ENCODE measurements at places on chromosomes 3 and 15.
A peak's percentile ranks its signal among the peaks of the same experiment; 100 is the strongest.

DNA sequence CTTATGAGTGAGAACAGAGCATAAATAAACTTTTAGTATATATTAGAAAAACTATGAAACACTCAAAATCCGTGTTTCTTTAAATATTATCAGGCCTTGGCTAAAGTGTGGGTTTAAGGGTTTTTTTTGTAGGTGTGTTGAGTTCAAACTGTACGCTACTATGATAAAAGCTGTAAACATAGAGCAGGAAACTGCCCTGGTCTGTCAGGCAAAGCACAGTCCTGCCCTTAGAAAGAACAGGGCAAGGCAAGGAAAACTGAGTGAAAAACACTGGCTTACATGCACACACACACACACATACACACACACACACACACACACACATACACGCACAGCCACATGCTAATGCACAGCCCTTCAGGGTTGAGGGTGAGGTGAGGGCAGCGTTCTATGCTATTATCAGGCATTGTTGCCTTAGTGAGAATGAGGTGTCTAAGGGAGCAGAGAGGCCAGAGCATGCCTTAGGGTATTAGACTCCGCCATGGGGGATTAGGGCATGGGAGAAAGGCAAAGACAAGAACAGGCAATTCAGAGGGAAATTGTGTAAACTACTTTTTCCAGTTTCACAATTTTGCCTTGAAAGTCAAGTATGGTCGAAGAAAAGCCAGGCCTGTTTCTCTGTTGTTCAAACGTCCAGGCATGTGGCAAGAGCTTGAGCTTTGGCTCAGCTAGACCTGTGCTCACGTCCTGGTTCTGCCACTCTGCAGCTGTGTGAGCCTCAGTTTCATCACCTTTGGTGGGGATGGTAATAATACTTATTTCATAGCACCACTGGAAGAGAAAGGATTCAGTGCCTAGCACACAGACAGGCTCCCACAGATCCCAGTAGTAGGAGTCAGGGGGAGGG lies 36.3 kb upstream of the TPM1 start:
- DNase-seq, result no peak

- peak; percentile 4 for DNase-seq
Measured at GRCh38 chr3:481680-482079, 285.1 kb downstream of the CHL1 start.

DNA sequence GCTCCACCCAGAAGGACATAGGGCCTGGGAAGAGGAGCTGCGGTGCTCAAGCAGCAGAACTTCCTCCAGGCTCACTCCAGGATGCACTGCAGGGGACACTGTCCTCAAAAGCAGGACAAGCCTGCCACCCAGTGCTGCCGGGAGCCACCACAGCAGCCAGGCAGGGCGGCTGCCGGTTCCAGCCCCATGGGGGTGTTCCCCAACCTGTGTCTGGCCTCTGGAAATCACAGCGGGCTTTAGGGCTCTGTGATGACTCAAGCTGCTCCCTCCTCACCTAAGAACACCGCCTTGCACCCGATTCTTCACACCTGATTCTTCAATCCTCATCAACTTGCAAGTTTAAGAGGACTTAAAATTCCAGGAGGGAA lies 71.9 kb upstream of the SLC6A11 start:
- DNase-seq, result no peak

- no peak for DNase-seq
Measured at GRCh38 chr3:38361496-38361895, 14.9 kb downstream of the XYLB start.

- no peak for DNase-seq
Measured at GRCh38 chr3:64240396-64240795, 15.1 kb upstream of the PRICKLE2 start.

DNA sequence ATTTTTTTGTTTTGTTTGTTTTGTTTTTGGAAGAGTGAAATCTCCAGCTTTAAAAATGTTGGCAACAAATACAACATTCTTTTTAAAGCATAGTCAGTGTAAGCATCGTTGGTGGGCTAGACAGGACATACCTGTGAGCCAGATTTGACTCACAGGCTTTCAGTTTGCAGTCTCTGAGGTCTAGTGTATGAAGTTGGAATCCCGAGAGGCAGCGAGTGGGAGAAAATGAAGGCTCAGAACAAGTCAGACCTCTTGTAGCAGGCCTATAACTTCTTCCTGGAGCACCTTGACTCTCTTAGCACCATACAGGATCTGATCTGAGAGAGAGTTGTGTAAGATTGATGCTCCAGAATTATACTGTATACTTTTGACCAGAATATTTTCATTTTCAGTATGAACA lies 60.2 kb downstream of the CNTN4 start:
- DNase-seq, result no peak

DNA sequence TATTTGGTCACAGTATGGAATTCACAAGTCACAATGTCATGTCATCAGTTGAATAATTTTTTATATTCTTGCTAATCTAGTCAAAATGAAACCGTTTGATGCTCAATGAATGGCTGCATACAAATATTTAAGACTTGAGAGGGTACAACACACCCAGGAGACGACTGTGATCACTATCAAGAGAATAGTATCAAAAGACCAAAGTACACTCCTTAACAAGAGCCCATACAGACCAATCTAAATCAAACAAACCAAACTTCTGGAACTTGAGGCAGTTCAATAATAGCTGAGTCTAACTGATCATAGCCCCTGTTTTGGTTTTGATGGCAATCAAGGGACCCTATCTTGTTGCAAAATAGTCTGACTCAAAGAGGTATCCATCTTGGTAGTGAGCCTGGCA lies 265.1 kb downstream of the THSD4 start:
- DNase-seq, result no peak

DNA sequence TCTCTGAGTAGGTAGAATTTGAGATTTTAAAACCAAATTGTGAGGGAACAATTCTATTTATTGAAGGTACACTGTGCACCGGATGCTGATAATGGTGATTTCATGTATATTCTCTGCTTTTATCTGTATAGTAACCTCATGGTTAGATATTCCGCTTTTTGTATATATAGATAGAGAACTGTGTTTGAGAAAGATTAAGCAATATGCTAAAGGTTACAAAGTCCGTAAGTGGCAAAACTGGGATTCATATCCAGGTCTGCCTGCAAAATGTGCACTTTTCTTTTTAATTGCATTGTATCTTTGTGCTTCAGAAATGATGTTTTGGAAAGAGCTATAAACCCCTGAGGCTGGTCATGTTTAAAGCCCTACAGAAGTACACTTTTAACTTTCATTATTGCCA lies 635.4 kb upstream of the NECTIN3 start:
- DNase-seq, result no peak

DNA sequence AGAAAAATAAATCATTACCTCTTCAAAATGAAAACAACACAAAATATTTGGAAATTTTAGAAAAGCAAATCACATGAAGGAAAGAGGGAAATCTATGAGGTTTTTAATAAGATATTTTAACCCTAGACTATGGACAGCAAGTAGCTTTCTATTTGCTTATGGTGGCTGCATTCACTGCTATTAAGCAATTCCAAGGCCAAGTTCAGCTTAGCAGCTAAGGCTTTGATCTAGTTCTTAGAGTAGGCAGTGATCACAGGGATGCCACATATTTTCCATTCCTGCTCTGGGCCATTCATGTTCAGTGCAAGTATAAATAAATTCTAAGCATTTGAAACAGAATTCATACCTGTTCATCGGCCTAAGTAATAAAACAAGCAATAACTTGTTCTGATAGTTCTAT lies 235.3 kb downstream of the CDIN1 start:
- DNase-seq, result no peak

- no peak for DNase-seq
Measured at GRCh38 chr3:127722091-127722784, 49.5 kb downstream of the ABTB1 start.

DNA sequence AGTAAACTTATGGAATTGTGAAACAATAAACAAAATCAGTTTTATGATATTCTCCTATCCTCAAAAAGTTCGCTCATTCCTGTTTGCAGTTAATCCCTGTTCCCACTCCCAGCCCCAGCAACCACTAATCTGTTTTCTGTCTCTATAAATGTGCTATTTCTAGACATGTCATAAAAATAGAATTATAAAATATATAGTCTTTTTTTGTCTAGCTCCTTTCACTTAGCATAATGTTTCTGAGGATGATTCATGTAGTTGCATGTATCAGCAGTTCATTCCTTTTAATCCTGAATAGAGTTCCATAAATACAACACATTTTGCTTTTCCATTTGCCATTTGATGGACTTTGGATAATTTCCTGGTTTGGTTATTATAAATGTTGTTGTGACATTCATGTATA lies 140.0 kb downstream of the KCNAB1 start:
- no peak for DNase-seq

- no peak for DNase-seq
Measured at GRCh38 chr3:71577011-71577410, 6.5 kb downstream of the FOXP1 start.

DNA sequence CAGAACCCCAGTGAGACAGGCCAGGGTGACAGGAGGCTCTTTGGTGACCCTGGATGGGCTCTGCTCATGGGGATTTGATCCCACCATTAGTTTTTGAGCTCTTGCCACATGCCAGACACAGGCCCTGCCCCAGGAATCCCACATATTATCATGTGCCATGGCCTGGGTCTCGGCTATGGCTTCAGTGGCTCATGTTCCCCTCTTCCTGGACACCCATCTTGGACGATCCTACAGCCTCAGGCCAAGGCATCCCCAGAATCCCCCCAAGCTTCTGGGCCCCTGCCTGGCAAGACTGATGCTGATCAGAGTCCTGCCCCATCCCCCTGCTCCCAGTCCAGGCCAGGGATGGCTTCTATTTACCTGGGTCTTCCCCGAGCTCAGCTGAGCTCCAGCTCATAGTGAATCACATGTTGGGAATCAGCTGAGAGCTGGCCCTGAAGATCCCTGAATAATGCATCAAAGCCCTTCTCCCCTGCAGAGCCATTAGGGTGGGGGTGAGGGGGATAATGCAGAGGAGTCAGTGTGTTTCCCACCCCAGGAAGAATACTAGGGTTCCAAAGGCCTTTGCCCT lies 50.9 kb upstream of the CHRNB4 start:
- no peak for DNase-seq

DNA sequence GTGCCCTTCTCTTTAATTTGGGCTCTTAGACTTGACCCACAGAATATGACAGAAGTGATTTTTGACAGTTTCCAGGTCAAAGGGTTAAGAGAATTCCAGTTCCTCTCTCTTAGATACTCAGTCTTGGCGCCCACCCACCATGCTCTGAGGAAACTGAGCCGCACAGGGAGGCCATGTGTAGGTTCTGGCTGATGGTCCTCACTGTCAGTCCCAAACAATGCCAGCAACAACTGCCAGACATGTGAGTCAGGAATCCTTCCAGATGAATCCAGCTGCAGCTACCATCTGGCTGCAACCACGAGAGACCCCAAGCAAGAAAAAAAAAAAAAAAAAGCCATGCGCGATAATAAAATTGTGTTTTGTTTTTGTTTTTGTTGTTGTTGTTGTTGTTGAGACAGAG lies 326.6 kb downstream of the MAGI1 start:
- DNase-seq, result peak; percentile 26

DNA sequence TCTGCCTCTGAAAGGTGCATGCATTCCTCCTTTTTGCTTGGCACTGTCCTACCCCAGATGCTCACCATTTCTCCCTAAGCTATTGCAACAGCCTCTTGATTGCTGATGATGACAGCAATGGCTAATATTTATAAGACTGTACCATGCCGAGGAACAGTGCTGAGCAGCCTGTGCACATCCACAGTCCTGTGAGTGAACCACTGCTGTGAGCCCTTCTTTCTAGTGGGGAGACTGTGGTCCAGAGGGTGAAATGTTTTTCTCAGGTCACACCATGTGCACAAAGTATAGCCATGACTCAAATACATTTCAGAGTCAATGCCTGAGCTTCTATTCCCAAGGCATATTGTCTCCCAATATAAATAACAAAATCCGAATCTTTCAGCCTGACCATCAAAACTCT lies 231.2 kb upstream of the LRTM1 start:
- DNase-seq, result no peak

DNA sequence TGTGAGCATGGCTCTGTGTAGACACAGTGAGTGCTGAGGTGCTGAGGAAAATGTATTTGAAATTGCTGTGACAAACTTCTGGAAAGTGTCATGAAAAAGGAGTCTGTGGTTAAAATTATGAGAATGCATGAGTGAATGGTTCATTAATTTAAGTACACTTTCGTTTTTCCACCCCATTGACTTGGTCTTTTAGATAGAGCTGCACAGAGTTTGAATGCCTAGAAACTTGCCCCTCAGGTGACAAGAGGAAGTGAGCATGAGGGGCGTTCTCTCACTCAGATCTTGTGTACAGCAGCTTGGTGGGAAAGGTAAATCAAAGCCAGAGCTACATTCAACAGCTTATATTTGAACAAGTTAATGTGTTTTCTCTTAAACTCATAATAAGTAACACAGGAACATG lies 296.8 kb downstream of the WDR72 start:
- no peak for DNase-seq

DNA sequence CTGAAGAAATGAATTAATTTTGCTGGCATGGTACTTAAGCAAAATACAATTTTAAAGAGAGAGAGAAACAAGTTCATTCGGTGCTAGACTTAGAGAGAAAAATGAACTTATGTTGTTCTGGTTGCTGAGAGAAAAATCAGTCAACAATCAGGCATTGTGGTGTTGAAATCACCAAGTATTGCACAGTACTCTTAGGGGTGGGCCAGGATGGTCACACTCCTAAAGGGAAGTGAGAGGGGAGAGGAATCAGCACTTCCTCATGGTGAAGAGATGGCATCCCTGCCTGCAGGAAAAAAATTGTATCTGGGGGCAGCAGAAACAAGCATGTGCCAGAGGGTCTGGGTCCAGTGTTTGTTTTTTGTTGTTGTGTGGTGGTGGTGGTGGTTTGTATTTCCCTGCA lies 7.0 kb upstream of the DMXL2 start:
- peak; percentile 42 for DNase-seq

DNA sequence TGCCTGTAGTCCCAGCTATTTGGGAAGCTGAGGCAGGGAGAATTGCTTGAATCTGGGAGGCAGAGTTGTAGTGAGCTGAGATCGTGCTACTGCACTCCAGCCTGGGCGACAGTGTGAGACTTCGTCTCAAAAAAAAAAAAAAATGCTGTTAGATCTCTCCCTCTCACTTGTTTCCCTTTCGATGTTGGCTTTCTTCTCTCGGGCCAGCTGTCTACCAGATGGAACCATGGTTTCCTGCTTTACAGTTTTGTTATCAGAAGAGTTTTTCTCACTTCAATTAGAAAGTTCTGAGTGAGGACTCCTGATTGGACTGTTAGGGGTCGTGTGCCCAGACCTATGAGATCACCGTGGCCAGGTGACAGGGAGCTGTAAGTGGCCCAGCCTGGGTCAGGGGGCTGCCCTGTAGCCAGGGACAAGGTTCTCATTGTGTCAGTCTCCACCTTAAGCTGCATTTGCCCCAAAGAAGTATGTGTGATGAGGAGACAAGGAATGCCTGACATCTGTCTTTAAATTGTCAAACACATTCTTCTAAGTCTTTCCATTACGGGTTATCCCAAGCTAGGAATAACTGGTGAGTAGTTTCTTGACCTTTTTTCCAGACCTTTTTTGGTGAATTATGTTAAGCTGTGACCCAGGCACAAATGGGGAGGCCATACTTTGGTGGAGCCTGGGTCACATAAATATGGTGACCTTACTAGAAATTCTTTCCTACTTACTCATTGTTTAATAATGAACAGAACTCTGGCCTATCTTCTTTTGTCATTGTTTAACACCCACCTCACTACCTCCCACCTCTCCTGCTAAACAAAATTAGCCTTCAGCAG lies 25.2 kb downstream of the SNAPC5 start:
- DNase-seq, result peak; percentile 30

GRCh38 chr3:128585189-128585588 lies 65.4 kb downstream of the RPN1 start:
- no peak for DNase-seq

GRCh38 chr15:59296181-59296617 lies 76.5 kb downstream of the MYO1E start:
- DNase-seq, result peak; percentile 90
